Activated CD4-positive, alpha-beta T cell treated with anti-CD3 and anti-CD28 coated beads, Interleukin-10, Interleukin-2, amounts not matched to agents 100 ng/mL and 50 ng/mL, durations not matched to agents 16 hours and 8 hours (primary cell): ENCODE measurements at places on chromosomes 2 and 18.
A peak's percentile ranks its signal among the peaks of the same experiment; 100 is the strongest.

DNA sequence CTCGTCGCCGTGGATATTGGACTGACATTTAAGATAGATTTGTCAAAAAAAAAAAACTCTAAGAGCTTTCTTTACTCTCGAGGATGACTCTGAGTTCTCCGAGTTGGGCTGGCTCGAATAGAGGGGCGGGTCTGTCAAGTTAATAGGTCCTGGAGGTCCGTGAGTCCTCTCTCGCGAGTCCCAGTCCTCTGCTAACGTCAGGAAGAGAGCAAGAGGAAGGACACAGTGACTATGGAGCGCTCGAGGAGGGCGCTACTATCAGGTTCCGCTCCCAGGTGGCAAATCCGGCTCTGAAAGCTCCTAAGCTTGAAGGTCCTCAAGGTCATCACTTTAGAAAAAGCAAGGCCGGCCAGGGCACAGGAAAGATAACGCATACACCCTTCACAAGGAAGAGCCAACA is 404 bp upstream of the AKAIN1 start:
- no peak for DNase-seq

GRCh38 chr2:143132355-143132754 is 3.1 kb downstream of the ARHGAP15 start:
- peak; percentile 74 for DNase-seq

GRCh38 chr2:62817348-62817747 is 111.8 kb downstream of the EHBP1 start:
- no peak for DNase-seq

GRCh38 chr2:19839438-19839837 is 62.3 kb downstream of the TTC32 start:
- DNase-seq: no peak

GRCh38 chr2:121532347-121532766 is 1.7 kb downstream of the RNU4ATAC start:
- no peak for DNase-seq

- no peak for DNase-seq
These were observed 22.2 kb downstream of the TANC1 start for GRCh38 chr2:158990397-158991214.

- DNase-seq: no peak
These were observed 339.1 kb upstream of the GALNT5 start for GRCh38 chr2:156918410-156918809.

DNA sequence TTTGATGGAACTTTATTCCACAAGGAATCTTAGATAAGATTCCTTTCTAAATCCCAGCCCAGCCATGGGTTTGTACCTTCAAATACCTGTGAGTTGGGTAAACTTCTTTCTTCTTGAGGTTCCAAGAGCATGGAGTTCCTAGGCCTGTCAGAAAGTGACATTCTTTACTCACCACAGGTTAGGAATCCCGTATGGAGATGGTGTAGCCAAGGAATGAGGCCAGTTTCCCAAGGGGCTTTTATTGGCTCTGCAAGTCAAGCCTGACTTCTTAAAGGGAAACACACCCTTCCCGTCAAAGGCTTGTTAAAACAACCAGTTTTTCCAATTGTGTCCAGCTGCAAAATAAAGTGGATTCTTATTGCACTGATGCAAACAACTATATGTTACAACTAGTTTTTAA is 45.8 kb downstream of the STK17B start:
- DNase-seq: no peak

GRCh38 chr2:68807821-68808266 is 63.4 kb downstream of the BMP10 start:
- DNase-seq: peak; percentile 10

DNA sequence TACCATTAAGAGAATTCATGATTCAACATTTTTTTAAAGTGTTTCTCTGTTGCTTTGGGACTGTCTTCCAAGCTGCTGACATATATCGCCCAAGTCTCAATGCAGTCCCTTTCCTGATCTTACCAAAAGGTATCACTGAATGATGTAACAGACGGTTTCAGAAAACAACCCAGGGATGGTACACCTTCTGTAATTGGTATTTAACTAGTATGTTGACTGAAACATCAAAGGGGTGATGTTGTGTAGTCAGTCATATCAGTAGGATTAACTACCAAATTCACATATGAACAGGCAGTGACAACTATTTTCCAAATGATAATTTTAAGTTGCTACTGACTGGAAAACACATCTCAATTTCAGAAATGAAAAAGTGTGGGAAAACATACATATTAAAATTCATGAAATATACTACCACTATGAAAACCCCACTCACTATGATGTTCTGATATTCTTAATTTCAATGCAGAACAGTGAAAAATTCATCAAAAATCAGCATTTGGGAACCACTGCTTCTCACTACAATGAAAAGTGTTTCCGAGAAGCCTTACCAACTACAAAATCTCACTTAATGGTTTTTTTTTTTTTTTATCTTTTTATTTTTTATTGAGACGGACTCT is 59.8 kb downstream of the MEMO1 start:
- DNase-seq: peak; percentile 82
